ENCODE measurements at places on chromosomes 3 and 15.

DNA sequence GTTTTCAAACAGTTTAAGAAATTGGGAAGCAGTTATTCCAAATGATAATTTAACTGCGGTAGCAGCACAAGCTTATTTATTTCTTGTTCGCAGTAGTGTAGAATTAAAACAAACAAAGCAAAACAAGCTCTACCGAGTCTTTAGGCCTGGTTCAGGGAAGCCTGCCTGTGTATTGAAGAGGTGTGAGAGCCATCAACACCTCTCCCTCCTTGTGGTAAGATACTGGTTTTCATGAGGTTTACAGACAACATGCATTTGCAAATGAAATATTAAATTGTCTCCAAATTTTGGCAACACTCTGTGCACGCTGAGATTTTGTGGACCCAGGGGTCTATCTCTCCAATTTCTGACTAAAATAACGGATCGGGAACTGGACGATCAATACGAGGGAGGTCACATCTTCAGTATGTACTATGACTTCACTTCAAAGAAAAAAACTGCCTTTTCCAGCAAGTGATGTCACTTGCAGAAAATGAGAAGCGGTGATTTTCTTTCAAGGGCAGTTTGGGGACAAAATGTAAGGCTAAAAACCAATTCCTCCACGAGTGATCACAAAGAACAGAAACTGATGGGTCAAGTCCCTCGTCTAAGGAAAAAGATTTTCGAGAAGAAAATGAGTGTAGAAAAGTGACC is 721 bp downstream of the ATR start:
- DNase-seq, result no peak

DNA sequence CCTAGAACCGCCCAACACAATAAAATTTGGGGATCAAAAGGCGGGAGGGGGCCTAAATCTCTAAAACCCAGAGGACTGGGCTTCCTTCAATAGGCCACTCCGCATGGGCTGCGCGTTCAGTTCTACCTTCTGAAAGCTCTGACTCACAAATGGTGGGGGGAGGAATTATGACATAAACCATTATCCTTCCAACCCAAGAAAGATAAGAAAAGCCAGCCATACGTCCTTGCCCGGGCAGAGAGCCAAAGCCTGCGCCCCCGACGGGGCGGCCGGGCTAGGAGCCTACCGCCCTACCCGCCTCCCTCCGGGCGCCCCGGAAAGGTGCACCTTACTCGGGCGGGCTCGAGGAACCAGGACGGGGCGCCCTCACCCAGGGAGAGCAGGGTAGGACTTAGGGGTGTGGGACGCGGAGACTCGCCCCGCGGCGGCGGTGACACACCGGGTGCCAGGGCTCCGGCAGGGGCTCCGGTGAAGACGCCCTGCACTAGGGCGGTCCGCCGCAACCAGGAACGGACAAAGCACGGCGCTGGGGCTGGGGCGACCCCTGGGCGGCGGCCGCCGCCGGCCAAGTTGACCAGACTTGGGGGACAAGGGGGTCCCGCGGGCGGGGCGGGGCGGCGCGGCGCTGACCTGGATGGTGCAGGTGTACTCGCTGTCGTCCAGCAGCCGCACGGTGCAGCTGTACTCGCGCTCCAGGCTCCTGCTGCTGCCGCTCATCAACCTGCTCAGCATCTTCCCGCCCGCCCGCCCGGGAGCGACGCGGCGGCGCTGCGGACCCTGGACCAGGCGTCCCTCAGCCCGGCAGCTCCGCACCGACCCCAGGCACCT is 534 bp downstream of the FRMD5 start:
- DNase-seq, result peak; percentile 15

GRCh38 chr3:159277814-159278213 is 476.0 kb downstream of the MFSD1 start:
- no peak for DNase-seq

GRCh38 chr3:172658344-172659245 is 52.3 kb downstream of the NCEH1 start:
- no peak for DNase-seq

GRCh38 chr3:156382458-156383346 is 172.2 kb downstream of the SSR3 start:
- DNase-seq, result no peak

DNA sequence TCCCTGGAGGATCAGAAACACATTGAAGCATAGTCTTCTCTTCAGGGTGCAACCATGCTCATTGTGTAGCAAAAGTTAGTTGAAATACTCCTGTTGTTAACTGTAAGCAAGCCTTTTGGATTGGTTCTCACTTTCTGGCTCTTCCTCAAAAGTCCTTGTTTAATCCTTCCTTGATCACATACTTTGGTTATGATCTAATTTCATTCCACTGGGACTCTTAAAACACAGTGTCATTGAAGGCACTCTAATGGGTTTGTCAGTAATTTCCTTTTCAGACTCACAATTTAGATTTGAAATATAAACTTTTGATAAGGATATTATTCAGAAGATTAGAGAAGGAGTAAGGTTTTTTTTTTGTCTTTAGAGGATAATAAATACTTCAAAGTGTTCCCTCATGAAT is 451.7 kb upstream of the SGO1 start:
- no peak for DNase-seq

DNA sequence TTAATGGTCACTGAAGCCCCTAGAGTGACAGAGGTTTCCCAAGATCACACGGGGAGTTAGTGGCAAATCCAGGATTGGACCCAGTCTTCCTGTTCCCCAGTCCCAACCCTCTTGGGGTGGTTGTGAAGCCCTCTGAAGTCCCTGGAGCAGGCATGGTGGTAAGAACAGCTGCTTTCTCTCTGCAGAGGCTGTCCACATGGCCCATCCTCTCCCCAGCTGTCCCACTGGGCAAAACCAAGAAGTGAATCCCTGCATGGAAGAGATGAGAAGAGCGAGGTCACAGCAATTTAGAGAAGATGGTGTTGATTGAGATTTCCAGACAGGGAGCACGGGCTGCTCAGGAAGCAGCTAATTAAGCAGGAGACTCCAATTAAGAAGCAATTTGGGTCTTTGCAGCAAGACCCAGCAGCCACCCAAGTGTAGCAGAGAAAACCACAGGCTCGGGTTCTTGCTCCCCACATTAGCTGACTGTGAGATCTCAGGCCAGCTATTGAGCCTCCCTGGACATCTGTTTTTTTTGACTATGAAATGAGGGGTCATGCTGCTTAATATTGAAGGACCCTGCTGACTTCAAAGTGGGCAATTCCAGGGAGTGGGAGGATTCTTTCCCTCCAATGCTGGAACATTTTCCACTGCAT is 14.8 kb upstream of the HDAC11 start:
- no peak for DNase-seq

GRCh38 chr3:142694225-142694624 is 29.6 kb upstream of the TRPC1 start:
- DNase-seq, result no peak

DNA sequence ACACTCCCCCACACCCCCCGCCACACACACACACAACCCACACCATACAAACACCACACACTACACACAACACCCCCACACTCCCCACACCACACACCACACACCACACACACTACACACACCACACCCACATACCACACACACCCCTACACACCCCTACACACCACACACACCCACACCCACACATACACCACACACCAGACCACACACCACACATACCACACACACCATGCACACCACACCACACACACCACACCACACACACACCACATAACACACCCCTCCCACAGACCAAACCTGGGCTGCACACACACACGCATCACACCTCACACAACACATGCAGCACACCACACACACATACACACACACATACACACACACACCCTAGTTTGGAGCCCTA is 1.8 kb upstream of the RASGRF1 start:
- DNase-seq, result no peak
